Astrocyte (in vitro differentiated cells and primary cell): ENCODE measurements at places on chromosomes 2 and 18. TPM values are rescaled to one million over a fixed set of nuclear protein-coding genes. Genes with fewer than 3 reads are reported as not detected.

- no peaks in the 10 kb centered on the region for H3K4me1 ChIP-seq
- no peak for DNase-seq
- H3K27ac ChIP-seq = no peak overlapping the region
- H3K4me3 ChIP-seq = no peak overlapping the region
- no peaks in the 10 kb centered on the region for H3K36me3 ChIP-seq
Measured at GRCh38 chr18:3340682-3341097, 78.8 kb downstream of the MYL12B start.

DNA sequence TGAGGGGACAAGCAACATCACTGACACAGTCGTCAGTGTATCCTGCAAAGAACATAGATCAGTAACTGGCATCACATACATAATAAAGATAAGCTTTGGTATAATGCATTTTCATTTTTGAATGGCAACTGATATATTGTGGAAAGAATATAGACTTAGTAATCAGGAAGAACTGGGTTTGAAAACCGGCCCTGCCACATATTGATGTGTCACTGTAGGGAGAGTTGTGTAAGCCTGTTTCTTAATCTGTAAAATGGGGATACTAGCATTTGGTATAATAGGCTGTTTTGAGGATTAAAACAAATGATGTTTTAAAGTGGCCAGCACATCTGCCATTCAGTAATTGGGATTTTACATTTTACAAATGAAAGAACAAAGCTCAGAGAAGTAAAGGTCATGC, 277.8 kb upstream of the CNTNAP5 start:
- DNase-seq = no peak
- no peaks in the 10 kb centered on the region for H3K27me3 ChIP-seq
- no peaks in the 10 kb centered on the region for H3K36me3 ChIP-seq
- no peaks in the 10 kb centered on the region for H3K4me1 ChIP-seq
- H3K4me3 ChIP-seq = no peak overlapping the region

Gene RIT2
- total RNA-seq = not detected in 2 replicates

Gene EPHA4
- total RNA-seq = 30.1 and 35.7 TPM in 2 replicates

Gene PLCD4
- 0.86 and 0.89 TPM in 2 replicates for total RNA-seq

Gene LBX2
- total RNA-seq = 0.89 and 1.0 TPM in 2 replicates
